ENCODE measurements at places on chromosomes 16 and 17.
A peak's percentile ranks its signal among the peaks of the same experiment; 100 is the strongest.

- DNase-seq, result no peak
These were observed 30.7 kb upstream of the EIF1 start for GRCh38 chr17:41657936-41658335.

DNA sequence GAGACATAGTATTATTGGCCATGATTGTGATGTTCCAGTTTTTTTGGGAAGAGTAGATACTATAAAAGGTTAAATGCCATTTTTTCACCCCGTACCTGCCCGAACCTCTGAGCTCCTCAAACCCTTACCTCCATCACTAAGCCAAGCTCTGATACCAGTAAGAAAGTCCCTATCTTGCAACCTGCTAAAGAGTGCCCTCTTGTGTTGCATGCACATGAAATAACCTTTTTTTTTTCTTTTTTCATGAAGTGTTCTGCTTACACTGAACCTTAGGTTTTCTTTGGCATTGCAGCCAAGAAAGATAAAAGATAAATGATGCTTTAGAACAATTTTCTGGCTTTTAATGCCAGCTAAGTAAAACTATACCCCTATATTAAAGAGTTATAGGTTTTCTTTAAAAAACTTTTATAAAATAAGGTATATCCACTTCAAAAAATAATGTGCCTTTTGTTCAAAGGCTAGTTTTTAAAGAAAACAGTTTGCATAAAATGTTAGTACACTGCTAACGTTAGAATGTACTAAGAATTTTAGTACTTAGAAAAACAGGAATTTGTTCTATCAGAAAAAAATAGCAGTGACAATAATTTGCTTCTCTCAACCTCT is 295.3 kb upstream of the PMFBP1 start:
- no peak for DNase-seq

GRCh38 chr16:76897816-76898215 is 293.2 kb upstream of the MON1B start:
- DNase-seq, result no peak

- no peak for DNase-seq
These were observed 139.6 kb downstream of the CDK5R1 start for GRCh38 chr17:32626379-32626791.

DNA sequence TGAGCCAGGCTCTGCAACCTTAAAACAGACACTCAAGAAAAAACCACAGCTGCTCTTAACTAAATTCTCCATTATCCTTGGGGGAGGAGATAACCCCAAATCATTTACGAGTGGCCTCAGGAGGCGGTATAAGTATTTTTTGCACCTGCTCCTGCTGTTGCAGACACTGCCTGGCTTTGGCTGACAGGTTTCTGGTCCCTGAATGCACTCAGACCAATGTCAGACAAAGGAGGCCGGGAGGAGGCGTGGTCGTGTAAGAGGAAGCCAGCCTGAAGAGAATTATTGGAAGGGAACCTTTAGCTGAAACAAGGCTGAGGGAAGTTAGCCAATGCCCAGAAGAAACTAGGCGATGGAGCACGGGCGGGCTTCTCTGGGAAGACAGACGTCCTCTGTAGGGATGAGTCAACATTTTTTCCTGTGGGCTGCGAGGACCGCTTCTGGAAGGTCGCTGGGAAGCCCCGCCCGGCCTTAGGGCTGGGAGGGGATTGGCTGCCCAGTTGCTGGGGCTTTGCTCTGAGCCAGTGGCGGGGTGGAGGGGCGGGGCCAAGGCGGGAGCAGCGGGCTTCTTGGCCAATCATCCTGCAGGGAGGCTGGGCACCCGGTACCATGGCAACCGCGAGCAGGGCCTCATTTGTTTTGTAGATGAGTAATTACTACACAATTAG is 82.3 kb downstream of the CCDC182 start:
- DNase-seq, result peak; percentile 95

GRCh38 chr17:76124582-76125390 is 16.3 kb downstream of the FOXJ1 start:
- no peak for DNase-seq

GRCh38 chr17:38735161-38735997 is 5.2 kb downstream of the CISD3 start:
- peak; percentile 70 for DNase-seq

GRCh38 chr16:70685061-70685937 is 554 bp downstream of the MTSS2 start:
- DNase-seq, result peak; percentile 32

DNA sequence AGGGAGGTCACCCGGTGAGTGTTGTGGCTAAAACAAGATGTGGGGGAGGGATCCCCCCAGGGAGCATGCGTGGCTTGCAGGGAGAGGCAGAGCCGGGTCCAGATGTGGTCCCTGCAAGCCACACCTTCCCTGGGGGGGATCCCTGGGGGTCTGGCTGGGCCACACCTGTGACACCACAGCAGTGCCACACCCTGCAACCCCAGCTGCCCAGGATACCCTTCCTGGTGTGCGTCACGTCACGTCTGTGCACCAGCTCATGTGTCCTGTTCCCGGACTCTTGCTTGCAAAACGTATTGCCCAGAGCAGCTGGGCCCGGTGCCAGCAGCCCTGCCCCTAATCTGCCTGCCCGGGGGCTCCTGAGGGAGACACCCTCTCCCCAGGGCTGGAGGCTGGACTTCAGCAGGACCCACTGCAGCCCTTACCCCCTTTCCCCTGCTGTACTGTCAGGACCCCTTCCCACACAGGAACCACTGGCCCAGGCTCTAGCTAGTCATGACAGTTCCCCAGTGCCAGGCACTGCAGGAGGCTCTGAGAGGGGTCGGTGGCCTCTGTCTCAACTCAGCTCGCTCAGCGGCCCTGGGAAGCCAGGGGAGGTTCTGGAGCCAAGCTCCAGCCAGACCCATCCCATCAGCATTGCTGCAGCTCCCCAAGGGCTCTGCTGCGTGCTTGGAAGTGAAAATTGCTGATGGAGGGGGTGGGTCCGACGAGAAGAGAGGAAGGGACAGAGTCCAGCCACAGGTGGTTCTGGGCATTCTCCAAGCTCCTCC is 25.8 kb upstream of the ACSF3 start:
- no peak for DNase-seq

- peak; percentile 14 for DNase-seq
These were observed 32.5 kb downstream of the DGKE start for GRCh38 chr17:56866496-56866895.

- no peak for DNase-seq
These were observed 102.3 kb downstream of the FOXL1 start for GRCh38 chr16:86680661-86681030.

- DNase-seq, result no peak
These were observed 222.9 kb downstream of the PRKCA start for GRCh38 chr17:66525338-66525737.

GRCh38 chr17:77681861-77682260 is 276.6 kb upstream of the TNRC6C start:
- DNase-seq, result peak; percentile 25

DNA sequence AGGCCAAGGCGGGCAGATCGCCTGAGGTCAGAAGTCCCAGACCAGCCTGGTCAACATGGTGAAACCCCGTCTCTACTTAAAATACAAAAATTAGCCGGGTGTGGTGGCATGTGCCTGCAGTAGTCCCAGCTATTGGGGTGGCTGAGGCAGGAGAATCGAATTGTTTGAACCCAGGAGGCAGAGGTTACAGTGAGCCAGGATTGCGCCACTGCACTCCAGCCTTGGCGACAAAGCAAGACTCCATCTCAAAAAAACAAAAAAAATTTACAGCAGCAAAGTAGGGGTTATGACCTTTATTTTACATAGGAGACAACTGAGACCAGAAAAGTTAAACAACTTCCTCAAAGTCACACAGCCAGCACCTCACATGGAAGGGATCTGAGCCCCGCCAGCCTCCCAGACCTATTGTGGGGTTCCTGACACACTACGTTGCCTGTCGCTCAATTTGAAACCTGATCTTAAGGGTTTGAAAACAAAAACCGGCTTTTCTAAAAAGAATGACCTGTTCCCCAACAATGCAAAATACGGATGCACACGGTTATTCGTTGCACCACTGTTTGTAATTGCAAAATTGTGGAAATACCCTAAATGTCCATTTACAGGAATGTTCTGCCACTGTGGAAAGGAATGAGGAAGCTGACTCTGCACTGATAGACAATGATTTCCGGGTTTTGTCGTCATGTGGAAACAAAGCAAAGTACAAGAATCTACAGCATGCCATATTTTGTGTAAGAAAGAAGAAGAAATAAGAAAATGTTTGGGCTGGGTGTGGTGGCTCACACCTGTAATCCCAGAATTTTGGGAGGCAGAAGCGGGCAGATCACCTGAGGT is 77.2 kb downstream of the CNGB1 start:
- peak; percentile 25 for DNase-seq

- DNase-seq, result no peak
These were observed 17.1 kb upstream of the DOK4 start for GRCh38 chr16:57503366-57503765.

- DNase-seq, result peak; percentile 91
These were observed 5.2 kb downstream of the CCR7 start for GRCh38 chr17:40559954-40560591.

GRCh38 chr16:20326321-20326720 is 992 bp downstream of the GP2 start:
- no peak for DNase-seq

- DNase-seq, result no peak
These were observed 23.6 kb downstream of the SCPEP1 start for GRCh38 chr17:57001541-57001940.

GRCh38 chr16:46728806-46729205 is 19.3 kb downstream of the MYLK3 start:
- no peak for DNase-seq

DNA sequence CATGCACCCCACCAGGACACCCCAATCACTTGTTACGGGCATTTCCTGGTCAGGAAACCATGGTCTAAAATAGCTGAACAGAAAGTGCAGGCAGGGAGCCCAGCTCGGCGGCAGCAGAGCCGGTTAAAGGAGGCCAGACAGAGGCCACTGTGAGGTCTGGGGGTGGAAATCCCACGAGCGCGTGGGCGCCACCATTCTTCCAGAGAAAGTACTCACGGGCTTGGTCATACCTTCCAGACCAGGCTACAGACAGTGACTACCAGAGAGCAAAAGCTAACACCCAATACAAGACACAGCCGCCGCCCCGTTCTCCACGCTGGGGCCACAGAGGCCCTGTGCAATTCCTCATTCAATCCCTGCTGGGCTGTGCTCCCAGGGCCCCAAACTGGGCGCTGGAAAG is 11.9 kb downstream of the CEP131 start:
- DNase-seq, result no peak

DNA sequence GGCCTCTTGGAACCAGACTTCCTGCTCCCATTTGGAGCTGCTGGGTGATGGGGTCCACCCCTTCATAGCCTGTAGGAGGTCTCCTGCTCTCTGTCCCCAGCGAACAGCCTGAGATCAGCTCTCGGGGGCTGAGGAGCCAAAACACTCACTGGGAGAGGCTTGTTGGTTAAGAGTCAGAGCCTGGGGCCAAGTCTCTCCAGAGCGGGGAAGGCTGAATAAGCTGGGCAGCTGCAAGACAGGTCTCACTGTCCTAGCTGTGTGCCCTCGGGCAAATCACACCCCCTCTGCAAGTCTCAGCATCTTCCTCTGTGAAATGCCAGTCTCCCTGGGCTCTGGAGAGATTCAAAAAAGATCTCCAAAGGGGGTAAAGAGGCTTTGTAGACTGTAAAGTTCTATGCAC is 174.6 kb downstream of the WSCD1 start:
- DNase-seq, result no peak

DNA sequence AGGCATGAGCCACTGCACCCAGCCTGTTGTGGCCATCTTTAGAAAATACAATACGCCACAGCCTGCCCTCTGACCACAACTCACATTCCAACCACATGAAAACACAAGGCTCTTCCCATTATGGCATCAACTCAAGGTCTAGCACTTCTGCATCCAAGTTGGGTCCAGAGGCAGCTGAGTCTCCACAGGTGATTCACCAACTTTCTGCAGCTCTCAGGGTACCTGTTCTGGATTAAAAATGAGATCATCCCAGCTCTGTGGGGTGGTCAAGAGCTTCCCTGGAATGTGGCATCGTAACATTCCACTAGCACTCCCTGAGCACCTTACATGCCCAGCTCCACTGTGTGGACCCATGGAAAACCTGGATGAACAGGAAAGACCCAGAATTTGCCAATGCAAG is 9.9 kb upstream of the GUCY2D start:
- DNase-seq, result no peak

DNA sequence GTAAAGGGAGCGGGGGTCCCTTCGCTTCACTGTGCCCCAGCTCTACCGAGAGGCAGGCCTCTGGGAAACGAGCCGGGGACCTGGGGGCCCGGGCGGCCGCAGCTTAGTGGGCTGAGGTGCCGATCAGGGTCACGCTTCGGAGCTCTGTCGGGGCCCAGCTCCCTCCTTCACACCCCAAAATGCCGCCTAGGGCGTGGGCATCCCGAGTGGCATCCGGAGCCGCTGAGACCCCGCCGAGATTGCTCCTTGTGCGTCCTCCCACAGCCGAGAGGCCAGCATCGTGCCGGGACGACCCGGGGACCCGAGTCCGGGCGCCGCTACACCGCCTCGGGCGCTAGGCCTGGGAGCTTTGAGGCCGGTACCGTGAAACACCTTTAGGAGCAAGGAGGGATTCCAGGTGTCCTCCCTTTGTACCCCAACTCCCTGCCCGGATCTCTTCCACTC is 1.3 kb downstream of the SALL1 start:
- no peak for DNase-seq

- DNase-seq, result no peak
These were observed 106.9 kb downstream of the SYCE1L start for GRCh38 chr16:77306075-77306474.

- DNase-seq, result no peak
These were observed 3.6 kb downstream of the TNFRSF17 start for GRCh38 chr16:11968577-11968976.

GRCh38 chr16:85400305-85401205 is 212.6 kb upstream of the GSE1 start:
- DNase-seq, result no peak

GRCh38 chr17:57782647-57783337 is 37.7 kb upstream of the CCDC182 start:
- no peak for DNase-seq

DNA sequence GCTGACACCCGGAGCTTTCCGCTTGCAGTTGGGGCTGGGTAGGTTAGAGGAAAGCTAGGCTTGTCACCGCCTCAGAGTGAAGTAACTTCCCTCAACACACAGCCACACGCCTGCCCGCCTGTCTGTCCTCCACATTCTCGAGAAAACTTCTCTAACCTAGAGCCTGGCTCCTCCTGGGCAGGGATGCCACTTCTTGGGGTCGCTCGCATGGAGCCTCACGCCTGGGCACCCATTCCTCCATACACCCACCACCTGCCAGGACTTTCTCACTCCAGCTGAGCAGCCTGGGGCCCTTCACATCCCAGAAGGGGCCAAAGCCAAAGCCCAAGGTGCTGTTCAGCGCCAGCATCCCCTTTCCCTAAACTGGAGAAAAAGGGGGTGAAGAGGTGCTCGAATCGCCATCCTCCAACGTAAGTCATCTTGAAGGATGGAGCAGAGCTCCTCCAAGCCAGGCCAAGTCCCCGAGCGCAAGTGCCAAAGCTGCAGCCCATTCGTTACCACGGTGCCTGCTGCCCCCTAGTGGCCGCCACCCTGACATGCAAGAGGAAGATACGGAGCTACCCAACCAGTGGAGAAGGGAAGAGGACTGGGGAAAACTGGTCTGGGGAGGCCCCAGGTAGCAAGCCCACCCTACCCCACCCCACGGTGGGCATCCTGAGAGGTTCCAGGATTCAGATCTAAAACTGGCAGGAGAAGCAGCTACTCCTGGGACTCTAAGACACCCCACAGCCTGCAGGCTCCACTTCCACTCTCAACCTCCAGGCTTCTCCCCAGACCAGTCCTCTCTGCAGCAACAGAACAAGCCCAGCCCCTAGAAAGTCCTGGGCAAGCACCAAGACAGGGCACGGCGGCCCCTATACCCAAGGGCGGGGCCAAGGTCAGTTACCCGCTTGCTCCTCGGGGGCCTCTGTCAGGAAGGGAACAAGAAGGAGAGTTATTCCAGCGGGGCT is 63.1 kb downstream of the MYO18A start:
- DNase-seq, result peak; percentile 84

GRCh38 chr16:80027007-80027965 is 426.7 kb upstream of the MAF start:
- peak; percentile 15 for DNase-seq

Data from body of pancreas (tissue), 4 donors.